ENCODE measurements at places on chromosomes 11 and 22.

DNA sequence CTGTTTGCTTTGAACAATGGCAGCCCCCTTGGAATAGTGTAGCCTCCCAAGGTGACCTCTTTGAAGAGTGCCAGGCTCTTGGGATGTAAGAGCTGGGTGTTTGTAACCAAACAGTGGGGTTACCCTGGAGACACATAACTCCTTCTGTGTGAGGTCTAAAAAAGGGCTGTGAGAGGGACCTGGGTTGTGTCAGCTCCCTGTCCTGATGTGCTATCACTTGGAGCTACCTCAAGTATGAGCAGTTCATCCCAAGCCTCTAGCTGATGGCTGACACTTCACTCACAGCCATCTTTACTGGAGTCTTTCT lies 40.2 kb downstream of the TSPAN18 start:
- DNase-seq, result no peak

DNA sequence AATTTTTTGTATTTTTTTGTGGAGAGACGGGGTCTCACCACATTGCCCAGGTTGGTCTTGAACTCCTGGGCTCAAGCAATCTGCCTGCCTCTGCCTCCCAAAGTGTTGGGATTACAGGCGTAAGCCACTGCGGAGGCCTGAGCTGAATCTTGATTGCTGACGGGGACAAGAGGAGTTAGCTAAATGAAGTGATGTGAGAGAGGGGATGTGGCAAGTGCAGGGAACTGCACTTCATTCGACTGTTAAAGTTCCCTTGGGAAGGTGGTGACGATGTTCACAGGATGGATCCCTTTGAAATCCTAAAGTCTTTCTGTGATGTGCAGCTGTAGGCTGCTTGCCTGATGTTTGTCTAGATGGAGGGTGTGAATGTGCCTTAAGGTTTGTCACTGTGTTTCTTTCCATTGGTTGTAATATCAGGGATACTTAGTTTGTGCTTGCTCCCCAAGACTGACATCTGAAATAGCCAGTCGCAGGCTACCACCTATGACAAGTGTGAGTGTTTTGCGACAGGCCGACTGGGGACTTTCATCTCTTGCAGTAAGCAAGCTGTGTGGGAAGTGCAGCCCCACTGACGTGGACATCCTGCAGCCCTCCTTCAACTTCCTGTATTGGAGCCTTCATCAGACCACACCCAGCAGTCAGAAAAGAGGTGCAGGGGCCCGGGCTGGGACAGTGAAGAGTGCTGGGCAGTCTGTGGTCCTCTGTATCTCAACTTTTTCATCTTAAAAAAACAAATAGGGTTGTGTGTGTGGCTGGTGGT lies 19.6 kb upstream of the CCDC134 start:
- peak; percentile 70 for DNase-seq

DNA sequence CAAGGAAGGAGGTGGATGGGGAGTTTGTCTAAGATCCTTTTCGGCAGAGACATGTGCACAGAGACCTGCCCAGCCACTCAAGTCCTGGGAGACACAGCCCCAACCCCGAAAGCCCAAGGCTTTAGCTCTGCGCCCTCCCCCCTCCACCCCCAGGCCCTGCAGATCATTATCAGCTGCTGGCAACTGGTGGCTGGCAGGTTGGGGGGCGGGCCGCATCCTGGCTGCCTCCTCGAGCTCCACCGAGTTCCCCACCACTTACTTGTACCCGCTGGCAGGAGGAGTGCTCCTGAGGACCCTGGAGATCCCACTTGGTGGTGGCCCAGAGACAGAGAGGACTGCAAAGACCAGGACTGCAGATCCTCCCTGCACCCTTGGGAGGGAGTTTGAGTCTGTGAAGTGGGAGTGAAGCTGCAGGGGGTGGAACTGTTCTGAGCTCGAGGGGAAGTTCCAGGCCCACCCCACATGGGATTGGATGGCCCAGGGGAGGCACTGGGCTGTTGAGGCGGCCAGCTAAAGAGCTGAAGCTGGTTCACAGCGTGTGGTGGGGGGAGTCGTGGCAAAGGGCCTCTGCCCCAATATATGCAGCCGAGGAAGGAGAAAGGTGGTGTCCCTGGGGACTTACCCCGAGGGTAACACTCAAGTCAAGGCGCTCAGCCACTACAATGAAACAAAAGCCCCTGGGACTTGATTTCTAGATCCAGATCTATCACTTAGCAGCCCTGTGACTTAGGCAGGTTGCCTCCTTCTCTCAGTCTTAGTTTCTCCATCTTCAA lies 19.9 kb upstream of the CCDC86 start:
- no peak for DNase-seq

- DNase-seq, result no peak
These were observed 1.3 kb upstream of the THY1 start for GRCh38 chr11:119424276-119424675.

GRCh38 chr11:86192519-86193257 lies 51.9 kb upstream of the EED start:
- no peak for DNase-seq

GRCh38 chr11:36363361-36364268 lies 67.5 kb downstream of the PRR5L start:
- no peak for DNase-seq

DNA sequence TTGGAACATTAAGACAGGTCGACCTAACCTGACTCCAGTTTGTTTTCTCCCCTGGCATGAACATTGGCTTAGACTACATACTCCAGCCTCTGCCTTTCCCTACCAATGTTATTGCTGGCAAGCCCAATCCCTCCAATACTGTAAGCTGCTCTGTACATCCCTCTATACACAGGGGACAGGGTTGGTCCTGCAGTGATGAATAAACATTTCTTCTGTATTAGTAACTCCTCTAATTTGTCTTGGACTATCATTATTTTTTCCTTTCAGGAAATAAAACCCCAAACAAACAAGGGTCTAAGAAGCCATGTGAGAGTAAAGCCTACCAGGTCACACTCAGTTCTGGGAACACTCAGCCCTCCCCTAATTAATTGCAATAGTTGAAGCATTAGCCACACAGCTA lies 35.1 kb upstream of the FJX1 start:
- no peak for DNase-seq

- DNase-seq, result no peak
These were observed 47.0 kb upstream of the GALNT18 start for GRCh38 chr11:11668781-11669180.

GRCh38 chr11:11252403-11252802 lies 100.6 kb downstream of the CSNK2A3 start:
- DNase-seq, result no peak

DNA sequence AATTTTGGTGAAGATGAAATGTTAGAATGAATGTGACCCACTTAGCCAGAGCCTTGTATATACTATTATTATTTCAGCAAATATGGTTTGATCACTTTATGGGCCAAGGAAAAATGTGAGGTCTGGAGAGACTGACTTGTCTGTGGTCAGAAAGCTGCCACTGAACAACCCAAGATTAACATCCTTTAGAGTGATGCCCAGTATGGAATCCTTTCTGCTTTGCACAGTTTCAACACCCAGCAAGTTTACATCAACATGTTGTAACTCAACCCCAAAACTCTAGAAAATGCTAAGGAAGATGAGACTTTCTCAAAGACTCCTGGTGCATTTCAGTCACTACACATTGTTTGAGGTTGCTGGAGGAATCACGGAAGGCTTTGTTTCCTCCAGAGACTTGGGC lies 107.7 kb downstream of the SNX19 start:
- no peak for DNase-seq

- DNase-seq, result no peak
These were observed 122.4 kb downstream of the FEZ1 start for GRCh38 chr11:125373426-125374391.

GRCh38 chr11:99494065-99494464 lies 473.3 kb downstream of the CNTN5 start:
- DNase-seq, result no peak
